ENCODE measurements at places on chromosomes 2 and 18.

- peak; percentile 48 for DNase-seq
These were observed 15.4 kb downstream of the IL1B start for GRCh38 chr2:112821142-112821541.

DNA sequence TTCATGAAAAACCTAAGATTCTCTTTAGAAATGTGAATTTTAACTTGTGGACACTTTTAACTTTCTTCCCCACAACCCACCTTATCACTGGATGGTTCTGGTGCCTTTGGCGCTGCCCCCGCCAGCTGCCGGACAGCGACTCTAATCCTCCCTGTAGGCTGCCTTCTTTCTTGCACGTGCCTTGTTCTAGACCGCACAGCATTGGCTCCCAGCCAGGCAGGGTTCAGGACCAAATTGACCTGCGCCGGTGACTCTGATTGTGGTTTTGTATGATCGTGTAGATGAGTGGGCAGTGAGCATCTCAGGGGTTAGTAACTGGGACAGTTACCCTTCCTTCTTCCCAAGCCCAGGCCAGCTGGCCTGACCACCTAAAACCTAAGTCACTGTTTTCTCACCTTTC is 106.8 kb downstream of the ASAP2 start:
- no peak for DNase-seq

DNA sequence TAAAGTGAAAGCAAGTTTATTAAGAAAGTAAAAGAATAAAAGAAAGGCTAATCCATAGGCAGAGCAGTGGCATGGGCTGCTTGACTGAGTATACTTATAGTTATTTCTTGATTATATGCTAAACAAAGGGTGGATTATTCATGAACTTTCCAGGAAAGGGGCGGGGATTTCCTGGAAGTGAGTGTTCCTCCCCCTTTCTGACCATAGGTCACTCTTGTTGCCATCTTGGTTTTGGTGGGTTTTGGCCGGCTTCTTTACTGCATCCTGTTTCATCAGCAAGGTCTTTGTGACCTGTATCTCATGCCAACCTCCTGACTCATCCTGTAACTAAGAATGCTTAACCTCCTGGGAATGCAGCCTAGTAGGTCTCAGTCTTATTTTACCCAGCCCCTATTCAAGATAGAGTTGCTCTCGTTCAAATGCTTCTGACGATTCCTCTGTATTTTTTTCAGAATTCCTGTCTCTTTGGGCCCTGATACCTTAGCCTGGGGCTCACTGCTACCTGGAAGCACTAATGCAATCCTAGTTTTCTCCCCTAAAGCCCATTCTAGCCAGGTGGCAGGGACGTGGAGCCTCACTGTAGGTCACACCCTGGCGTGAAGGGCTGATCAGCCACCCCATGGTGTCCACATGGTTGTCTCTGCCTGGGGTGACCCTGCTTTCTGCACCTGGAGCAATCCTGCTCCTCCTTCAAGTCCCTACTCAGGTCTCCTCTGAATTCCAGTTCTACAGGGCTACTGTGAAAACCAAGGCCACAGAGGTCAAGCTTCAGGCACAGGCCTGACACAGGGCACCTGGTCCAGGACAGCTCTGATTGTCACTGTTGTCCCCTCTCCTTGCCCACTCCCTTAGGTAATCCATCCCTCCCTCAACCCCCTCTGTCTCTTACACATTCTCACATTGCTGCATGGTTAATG is 6.0 kb upstream of the SLC35F6 start:
- no peak for DNase-seq

DNA sequence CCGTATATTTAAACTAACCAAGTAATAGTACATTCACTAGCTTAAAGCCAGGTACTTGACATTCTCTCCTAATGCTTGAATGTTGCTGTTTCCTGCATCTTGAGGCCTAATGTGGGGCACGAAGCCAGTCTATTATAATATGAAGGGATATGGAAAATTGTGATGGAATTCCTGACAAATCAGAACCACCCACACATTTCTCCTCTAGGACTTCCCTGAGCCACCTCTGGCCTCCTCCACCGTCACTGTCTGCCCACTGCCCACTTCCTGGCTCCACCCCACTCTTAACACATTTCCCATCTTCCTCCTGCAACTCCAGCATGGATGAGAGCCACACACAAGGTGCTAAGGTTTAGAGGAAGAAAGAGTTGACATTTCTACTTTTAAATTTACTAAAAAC is 19.0 kb upstream of the INO80C start:
- DNase-seq, result no peak

- DNase-seq, result no peak
These were observed 39.4 kb downstream of the MAP2 start for GRCh38 chr2:209463226-209463625.

GRCh38 chr2:240463866-240464481 is 28.5 kb downstream of the GPC1 start:
- no peak for DNase-seq

DNA sequence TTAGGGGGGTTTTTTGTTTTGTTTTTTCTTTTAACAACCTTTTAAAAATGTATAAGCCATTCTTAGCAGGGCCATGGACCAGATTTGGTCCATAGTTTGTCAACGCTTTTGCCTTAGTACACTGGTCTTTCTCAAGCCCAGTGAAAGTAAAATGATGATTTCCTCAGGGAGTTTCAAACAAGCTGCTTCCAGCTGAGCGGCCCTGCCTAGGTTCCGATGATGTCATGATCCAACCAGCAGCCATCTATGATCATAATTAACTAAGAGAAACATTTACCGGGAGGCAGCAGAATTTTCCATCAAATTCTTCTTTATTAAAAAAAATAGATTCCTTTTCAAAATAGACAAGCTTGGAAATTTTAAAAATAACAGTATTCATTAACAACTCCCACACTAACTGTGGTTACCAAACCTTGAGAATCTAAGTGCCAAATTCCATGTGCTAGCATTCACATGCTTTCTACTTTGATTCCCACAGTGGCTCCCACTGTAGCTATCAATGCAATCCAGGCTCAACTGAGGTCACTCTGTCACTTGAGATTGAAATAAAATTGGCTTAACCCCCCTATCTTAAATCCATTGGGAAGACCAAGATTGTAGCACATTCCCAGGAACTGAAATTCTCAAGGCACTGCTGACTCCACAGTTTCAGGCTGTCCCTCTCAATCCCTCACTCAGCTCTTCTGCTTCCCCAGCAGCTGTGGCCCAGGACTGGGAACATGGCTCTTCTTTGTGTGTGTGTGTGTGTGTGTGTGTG is 148.9 kb downstream of the RNF152 start:
- no peak for DNase-seq

DNA sequence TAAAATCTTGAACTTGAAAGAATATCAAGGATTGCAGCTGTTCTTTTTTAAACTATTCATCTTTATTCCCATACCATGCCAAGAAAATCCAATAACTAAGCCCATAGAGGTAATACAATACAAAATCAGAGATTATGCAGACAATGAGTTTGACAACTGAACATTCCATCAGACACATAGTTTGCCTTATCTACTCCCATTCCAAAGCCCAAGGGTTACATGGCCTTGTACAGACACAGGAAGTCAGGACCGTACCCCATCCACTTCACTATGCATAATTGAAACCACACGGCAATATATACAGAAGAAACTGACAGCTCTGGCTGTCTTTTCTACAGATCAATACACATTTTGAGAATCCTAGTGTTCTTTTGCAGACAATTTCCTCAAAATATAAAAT is 181.3 kb downstream of the TMX3 start:
- DNase-seq, result no peak
